ENCODE measurements at places on chromosomes 6 and 20.

- DNase-seq = peak; percentile 26
Observed at GRCh38 chr6:56904068-56904467, 50.8 kb upstream of the BEND6 start.

DNA sequence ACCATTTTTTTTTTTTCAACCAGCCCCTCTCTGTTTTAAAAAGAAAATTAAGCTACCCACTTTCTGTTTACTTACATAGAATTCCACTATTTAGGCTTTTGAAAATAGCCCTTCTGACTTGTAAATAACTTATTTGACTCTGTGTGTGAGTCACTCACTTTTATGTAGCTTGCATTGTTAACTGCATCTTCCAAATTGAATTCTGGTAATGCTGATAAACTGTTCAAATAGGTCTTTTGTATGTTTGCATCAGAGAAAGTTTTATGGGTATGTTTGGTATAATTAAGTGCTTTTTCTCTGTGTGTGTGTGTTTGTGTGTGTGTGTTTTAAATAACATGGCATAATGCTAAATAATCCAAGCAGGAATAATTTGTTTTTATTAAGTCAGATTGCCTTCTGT is 360.1 kb downstream of the PLCB1 start:
- DNase-seq = no peak

- DNase-seq = no peak
Observed at GRCh38 chr6:39952167-39952566, 17.9 kb upstream of the MOCS1 start.

DNA sequence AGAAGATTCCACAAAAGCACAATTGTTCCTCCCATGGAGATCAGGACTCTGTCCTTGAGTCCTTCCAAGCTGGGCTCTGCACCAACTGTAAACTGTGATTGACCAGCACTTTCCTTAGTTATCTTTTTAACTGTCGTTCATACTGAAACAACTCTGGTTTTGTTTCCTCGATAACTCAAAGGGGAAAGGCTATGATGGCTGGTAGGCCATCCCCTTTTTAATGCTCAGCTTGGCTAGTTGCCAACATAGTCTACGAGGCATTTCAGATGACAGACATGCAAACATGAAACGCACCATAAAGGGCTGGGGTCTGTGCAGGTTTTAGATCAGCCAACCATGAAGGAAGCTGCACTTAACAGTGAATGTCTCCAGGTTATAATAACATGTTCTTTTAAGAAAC is 497.1 kb upstream of the ARID1B start:
- DNase-seq = no peak

GRCh38 chr6:17863901-17864754 is 123.3 kb downstream of the KIF13A start:
- peak; percentile 94 for DNase-seq

DNA sequence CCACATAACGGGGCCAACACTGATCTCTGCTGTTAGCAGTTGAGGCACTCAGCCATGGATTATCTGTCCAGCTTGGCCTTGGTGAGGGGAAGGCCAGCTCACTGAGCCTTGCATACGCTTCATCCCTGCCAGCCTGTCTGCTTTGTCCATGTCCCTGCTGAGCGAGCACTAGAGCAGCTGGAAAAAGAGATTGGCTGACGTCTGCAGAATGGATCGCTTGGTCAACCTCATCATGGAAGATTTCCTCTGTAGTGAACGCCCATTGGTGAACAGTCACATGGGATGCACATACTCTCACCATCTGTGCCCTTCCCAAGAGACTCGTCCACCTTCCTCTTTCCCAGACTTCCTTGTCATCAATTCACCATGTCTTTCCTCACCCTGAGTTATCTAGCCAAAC is 26.9 kb downstream of the MUC22 start:
- no peak for DNase-seq

- no peak for DNase-seq
Observed at GRCh38 chr6:169155481-169155880, 98.2 kb downstream of the THBS2 start.

- no peak for DNase-seq
Observed at GRCh38 chr20:4306206-4306605, 290.8 kb upstream of the RNF24 start.

- DNase-seq = no peak
Observed at GRCh38 chr6:63537201-63537958, 34.9 kb upstream of the LOC128125822 start.

DNA sequence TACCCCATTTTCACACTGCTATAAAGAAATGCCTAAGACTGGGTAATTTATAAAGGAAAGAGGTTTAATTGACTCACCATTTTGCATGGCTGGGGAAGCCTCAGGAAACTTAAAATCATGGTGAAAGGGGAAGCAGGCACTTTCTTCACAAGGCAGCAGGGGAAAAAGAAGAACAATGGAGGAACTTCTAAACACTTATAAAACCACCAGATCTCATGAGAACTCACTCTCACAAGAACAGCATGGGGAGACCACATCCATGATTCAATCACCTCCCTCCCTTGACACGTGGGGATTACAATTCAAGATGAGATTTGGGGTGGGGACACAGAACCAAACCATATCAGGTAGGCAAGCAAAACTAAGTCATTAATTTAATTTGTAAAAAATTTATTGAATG is 343.2 kb downstream of the FRK start:
- no peak for DNase-seq

DNA sequence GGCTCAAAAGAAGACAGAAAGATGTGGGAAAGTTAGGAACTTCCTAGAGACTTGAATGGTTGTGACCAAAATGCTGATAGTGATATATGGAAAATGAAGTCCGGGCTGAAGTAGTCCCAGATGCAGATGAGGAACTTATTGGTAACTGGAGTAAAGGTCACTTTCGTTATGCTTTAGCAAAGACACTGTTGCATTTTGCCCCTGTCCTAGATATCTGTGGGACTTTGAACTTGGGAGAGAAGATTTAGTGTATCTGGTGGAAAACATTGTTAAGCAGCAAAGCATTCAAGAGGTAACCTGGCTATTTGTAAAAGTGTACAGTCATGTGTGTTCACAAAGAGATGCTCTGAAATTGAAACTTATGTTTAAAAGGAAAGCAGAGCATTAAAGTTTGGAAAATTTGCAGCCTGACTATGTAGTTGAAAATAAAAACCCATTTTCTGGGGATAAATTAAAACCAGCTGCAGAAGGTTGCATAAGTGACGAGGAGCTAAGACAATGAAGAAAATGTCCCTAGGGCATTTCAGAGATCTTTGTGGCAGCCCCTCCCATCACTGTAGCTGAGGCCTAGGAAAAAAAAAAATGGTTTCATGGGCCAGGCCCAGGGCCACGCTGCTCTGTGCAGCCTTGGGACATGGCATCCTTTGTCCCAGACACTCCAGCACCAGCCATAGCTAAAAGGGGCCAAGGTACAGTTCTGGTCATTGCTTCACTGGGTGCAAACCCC is 1692.2 kb downstream of the HACE1 start:
- DNase-seq = no peak

GRCh38 chr6:30747300-30747687 is 2.9 kb upstream of the IER3 start:
- DNase-seq = peak; percentile 78

- peak; percentile 76 for DNase-seq
Observed at GRCh38 chr6:129766959-129767728, 57.2 kb upstream of the ARHGAP18 start.

DNA sequence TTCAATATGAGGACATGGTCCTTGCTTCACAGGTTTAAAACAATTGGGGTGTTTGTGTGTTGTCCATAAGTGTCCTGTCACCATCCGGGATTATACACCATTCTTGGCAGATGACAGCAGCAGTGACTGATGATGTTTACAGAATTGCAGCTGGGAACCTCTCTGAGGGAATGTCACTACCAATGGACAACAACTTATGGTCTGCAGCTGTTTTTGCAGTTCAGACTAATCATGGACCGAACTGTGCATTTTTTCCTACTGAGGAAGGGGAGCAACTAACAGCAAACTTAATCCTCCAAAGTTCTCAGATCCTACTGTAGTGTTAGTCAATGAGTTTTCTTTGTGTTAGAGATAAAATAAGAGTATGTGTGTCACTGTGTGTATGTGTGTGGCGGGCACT is 26.0 kb downstream of the FAM229B start:
- no peak for DNase-seq

GRCh38 chr6:83042467-83043053 is 23.1 kb downstream of the UBE3D start:
- DNase-seq = no peak

DNA sequence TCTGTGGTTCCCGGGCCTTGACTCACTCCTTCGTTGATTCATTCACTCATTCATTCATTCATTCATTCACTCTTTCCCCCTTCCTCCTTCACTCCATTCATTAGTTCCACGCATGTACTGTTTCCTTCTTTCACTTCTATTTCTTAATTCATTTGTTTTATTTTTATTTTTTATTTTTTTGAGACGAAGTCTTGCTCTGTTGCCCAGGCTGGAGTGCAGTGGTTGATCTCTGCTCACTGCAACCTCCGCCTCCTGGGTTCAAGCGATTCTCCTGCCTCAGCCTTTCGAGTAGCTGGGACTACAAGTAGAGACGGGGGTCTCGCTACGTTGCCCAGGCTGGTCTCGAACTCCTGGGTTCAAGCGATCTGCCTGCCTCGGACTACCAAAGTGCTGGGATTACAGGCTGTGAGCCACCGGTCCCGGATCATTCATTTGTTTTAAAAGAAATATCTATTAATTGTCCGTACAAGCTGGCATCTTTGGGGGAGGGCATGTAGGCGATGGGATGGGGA is 427 bp upstream of the NFKBIE start:
- DNase-seq = peak; percentile 73

- no peak for DNase-seq
Observed at GRCh38 chr6:25995507-25995906, 32.9 kb downstream of the TRIM38 start.

DNA sequence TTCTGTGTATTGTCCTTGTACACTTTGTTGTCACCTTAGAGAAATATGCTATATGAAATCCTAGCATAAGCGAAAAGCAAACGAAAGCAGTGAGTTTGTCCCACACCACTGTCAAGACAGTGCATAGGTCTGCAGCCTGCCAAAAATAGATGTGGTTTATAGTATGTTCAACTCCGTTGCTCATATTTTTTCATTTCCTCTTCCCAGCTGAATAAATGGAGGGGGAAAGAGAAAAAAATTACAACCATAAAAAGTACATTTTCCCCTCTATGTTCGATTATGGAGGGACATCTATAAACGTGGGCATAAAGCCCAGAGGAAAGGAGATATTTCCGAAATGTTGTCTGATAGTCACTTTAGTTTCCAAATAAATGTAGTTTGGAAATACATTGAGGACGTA is 25.8 kb downstream of the PRL start:
- DNase-seq = no peak

DNA sequence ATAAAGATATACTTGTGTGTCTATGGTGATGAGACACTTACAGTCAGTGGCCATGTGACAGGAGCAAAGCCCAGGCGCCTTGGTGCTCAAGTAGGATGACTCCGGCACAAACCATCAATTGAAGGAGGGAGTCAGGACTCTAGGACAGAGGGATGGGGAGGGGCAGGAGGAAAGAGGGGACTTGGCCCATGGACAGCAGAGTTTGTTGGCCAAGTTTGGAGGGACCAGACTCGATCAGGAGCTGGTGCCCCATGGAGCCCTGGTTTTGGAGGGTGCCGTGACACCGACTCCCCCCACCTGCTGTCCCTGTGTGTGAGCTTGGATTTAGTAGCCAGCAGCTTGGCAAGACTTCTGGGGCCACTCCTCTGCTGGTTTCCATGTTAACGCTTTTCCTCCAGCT is 66.1 kb downstream of the ADNP start:
- no peak for DNase-seq

- DNase-seq = no peak
Observed at GRCh38 chr6:168397012-168397411, 44.0 kb upstream of the SMOC2 start.

DNA sequence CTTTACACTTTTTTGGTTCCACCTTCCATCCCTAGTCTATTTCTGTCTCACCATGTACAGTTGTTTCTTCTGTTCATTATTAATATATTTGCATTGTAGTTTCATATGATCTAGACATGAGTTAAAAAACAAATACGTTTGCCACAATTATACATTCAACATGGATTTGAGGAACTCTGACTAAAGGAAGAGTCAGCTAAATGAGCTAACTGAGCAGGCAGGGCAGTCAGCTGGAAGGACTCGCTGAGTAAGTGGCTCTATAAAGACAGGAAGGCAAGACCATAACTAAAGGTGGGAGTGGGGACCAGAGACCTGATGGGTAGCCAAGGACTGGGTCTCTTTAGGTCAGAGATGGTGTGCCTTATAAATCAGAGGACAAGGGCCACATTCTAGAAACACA is 26.3 kb downstream of the TMX4 start:
- no peak for DNase-seq

DNA sequence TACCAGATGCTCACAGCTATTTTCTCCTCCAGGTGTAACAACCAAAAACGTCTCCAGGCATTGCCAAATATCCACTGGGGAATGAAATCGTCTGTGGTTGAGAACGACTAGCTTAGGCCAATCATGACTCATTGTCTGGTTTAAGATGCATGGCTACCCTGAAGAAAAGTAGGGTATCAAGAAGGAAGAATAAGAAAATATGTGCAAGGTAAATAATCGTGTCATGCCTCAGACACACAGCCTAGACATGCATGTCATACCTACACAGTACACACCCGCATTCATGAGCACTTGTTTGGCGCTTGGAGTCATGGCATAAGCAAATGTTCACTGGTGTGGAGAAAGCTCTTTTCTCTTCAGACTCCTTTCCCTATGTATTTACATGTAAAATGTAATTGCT is 745.7 kb downstream of the MAFB start:
- DNase-seq = no peak

GRCh38 chr6:129671442-129672340 is 38.3 kb downstream of the ARHGAP18 start:
- DNase-seq = peak; percentile 23

DNA sequence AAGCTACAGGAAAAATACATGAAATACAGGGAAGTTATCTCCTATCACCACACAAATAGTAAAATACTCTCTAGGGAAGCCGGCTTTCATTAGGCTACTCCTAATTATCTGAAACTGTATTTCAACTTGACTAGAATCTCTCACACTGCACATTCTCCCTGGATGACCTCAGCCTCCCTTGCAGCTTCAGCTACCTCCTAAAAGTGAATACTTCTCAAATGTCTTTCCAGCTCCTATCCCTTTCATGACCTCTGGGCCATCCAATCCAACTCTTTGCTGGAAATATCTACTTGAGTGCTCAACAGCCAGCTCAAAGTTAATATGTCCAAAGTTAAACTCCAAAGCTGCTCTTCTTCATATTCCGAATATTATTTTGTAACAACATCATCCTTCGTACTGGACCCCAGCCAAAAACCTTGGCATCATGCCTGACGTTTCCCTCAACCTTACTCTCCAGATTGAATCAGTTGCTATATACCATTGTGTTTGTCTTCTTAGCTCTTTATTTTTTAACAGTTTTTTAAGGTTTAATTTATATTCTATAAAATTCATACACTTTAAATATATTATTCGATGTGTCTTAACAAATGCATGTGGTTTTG is 29.4 kb upstream of the KIF6 start:
- no peak for DNase-seq

GRCh38 chr6:6758915-6759654 is 170.6 kb downstream of the LY86 start:
- peak; percentile 29 for DNase-seq

Measured in HT1080 (cell line).